NCI-H446 treated with DMSO at 0.1 percent for 48 hours (cell line): ENCODE measurements at places on chromosomes 16 and 17.

- DNase-seq, result no peak
Measured at GRCh38 chr16:2214719-2214968, at the start of gene PGP. PGP (minus strand) TSS chr16:2214840; CDS start chr16:2214777, 63 bp downstream.

- no peak for DNase-seq
Measured at GRCh38 chr17:801660-802059, 19.5 kb downstream of the MRM3 start.

- DNase-seq, result peak; percentile 33
Measured at GRCh38 chr16:1929578-1930337, 11.5 kb upstream of the HS3ST6 start.

DNA sequence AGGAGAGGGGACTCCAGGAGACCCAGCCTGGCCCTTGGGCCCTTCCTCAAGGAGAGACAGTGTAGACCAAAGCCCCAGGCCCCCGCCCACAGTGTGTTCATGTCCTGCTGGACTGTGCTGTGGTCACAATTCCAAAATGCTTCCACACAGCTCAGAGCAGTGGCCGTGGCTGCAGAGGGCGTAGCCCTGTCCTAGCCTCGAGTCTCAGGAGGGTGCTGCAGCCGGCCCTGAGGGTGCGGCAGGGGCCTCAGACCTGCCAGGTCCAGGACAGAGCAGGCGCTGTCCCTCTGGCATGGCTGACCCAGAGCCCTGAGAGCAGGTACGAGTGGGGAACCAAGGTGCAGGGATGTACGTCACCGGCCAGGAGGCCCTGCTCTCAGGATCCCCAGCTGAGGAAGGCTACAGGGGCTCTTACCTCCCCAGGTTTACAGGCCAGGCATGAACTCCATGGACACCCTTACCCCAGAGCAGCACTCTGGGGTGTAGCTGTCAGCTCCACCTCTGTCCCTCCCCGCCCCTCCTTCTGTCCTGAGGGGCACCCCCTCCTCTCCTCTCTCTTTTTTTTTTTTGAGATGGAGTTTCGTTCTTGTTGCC lies 7.3 kb downstream of the DBNDD1 start:
- DNase-seq, result no peak

DNA sequence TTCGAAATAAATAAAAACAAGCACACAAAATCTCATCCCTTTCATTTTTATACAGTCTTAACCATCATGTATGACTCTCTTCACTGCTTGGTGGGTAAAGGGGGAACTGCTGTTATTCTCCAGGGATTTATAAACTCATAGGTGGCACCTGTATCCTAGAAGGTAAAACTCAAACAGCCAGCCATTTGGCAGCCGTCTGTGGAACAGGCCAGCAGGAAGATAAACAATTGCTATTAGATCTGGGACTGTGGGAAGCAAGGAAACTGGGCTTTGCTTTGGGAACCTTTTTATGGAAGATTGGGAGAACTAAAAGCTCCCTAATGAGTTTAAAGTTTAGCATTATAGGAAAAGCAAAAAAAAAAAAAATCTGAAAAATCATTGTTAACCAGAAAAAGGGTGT lies 126.0 kb downstream of the TANGO6 start:
- no peak for DNase-seq

- DNase-seq, result no peak
Measured at GRCh38 chr16:74998481-74999218, at the start of gene ZNRF1. ZNRF1 (plus strand) TSS chr16:74999024; CDS start chr16:74999672, 648 bp downstream.

- DNase-seq, result no peak
Measured at GRCh38 chr16:81327011-81327410, 12.2 kb downstream of the GAN start.
